Left lung (tissue), 14 donors: ENCODE measurements at places on chromosomes 2 and 18. TPM values are rescaled to one million over a fixed set of nuclear protein-coding genes. Genes with fewer than 3 reads are reported as not detected.

DNA sequence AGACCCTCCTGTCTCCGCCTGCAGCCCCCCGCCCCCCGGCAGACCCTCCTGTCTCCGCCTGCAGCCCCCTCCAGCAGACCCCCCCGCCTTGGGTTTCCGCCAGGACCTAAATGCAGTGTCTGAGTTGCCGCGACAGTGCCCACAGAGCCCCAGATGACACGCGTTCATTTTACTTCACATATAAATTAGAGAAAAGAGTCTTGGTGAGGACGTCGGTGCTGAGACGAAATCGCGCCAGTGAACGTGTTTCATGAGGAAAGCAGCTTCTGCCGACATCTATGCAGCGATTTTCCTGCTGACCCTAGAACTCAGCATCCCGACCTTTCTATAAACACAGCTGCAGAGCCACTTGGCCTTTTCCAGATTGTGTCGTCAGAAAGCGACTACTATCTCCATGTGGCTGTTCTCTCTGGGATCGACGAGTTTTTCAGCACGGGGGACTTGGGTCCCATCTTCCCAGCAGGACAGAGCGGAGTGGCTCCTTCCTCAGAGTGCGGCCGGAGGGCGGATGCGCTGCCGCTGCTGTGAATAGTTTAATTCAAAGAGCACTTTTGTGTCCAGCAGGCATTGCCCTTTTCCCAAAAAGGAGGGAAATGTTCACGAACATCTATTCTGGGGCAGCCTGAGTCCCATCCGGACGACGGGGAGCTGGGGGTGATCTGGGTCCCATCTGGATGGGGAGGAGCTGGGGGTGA is 136.7 kb downstream of the NFATC1 start:
- H3K36me3 ChIP-seq = peaks cover 5% of the 10 kb centered on the region
- no peaks in the 10 kb centered on the region for H3K4me1 ChIP-seq
- no peak overlapping the region for H3K27ac ChIP-seq
- no peak overlapping the region for H3K4me3 ChIP-seq
- DNase-seq = no peak

GRCh38 chr18:79888016-79888415 is 63.4 kb downstream of the SLC66A2 start:
- peaks cover 8% of the 10 kb centered on the region for H3K27me3 ChIP-seq
- DNase-seq = peak; percentile 74
- no peaks in the 10 kb centered on the region for H3K36me3 ChIP-seq

The EML6 gene
- 1.2 TPM for polyA plus RNA-seq

DNA sequence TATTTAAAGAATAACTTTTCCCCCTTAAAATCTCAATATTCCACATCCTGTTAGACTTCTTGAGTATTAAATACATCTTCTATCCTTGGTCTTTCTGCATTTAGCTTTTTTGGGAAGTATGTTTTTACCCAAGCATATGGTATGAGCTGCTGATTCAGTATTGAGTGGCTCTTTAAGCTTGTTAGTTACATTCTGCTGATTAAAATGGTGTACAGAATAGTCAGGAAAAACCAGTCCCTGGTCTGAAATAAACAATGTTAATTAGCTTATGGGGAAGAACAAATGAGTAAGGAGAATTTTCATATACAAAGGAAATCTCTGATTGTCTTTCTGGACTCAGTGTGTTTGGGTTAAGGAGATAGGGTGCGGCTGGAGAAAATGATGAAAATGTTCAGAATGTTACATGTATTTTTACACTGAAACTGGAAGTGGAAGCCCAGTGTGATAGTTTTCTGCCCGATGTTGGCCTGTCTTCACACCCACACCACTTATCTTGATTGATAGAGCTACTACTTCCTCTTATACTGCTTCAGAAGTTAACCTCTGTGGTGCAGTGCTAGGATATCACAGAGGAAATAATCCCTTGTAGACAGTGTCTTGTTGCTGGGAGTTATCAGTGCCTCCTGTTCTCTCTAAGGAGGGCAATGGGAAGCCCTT is 84.0 kb downstream of the MSH2 start:
- no peak for DNase-seq
- H3K36me3 ChIP-seq = peaks cover 8% of the 10 kb centered on the region
- peaks cover 7% of the 10 kb centered on the region for H3K4me1 ChIP-seq
- no peak overlapping the region for H3K4me3 ChIP-seq
- no peak overlapping the region for H3K27ac ChIP-seq

The TGOLN2 gene
- polyA plus RNA-seq = 90.3 TPM

The ONECUT2 gene
- 0.13 TPM for polyA plus RNA-seq

The CTLA4 gene
- polyA plus RNA-seq = 0.34 TPM

DNA sequence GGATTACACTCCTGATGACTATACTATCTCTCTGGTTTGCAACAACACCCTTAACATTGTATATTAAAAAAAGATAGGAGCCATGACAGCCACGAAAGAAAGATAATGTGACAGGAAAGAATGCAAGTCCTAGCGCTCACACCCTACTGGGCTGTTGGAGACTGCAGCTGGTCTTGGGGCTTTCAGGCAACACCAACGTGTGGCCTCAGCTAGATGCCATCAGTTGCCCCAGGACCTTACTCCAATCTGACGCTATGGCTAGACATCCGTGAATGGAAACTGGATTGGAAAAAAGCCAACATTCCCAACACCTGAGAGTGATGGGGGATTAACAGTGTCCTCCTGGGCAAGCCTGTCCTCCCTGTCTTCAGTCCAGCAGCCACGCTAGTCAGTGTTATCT is 357.4 kb upstream of the GULP1 start:
- no peaks in the 10 kb centered on the region for H3K36me3 ChIP-seq
- H3K27ac ChIP-seq = no peak overlapping the region
- H3K4me1 ChIP-seq = no peaks in the 10 kb centered on the region
- no peak for DNase-seq
- H3K27me3 ChIP-seq = no peaks in the 10 kb centered on the region
- no peak overlapping the region for H3K4me3 ChIP-seq

DNA sequence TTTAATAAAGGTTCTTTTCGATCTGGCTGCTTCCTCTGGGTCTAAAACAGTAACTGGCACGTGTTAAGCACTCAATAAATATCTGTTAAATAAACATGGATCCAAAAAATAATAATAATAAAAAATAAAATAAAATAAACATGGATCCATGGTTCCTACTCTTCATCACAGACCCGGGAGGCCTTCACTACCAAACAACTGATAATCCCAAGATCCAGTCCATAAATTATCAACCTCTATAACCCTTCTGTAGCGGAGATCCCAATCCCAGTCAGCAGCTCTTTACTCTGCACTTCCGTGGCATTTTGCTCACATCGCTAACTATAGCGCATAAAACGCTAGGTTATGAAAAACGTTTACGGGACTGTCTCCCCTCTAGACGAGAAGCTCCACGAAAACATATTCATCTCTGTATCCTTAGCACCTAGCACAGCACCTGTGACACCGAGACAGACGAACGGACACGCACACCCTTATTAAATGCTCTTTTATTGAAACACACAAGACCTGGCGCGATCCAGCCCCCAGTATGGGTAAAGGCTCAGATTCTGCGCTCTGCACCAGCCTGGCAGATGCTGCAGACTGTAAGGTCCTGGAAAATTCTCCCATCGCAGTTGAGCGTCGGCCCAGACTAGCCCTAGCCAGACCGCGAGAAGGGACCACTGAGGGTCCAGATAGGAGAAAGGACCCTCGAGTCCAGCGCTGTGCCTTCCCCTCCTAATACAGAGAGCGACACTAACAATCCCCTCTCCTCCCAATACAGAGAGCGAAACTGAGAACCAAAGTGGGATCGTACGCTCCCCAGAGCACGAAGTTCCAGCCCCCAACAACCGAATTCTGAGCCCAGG is 770 bp downstream of the NBAS start:
- H3K4me3 ChIP-seq = peak overlapping the region; percentile 62
- peak; percentile 33 for DNase-seq
- H3K27ac ChIP-seq = peak overlapping the region; percentile 83
- peaks cover 5% of the 10 kb centered on the region for H3K36me3 ChIP-seq

DNA sequence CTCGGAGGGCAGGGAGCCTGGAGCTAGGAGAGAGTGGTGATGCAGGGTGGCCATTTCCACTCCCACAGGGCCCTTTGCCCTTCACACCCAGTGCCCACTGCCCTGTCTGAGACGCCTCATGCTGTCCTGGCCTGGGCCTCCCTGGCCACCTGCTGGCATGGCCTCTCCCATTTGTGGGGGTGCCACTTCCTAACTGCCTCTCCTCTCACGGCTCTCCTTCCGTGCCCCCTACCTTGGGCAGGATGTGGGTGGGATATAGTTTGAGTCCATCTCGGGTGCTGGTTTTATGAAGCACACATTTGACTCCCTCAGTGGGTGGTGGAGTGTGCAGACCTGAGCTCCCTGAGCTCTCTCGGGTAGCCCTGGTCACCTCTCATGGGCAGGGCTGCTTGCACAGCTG is 46.0 kb downstream of the DGKD start:
- H3K4me3 ChIP-seq = no peak overlapping the region
- H3K4me1 ChIP-seq = no peaks in the 10 kb centered on the region
- no peak for DNase-seq
- no peak overlapping the region for H3K27ac ChIP-seq

- H3K4me3 ChIP-seq = no peak overlapping the region
- no peaks in the 10 kb centered on the region for H3K36me3 ChIP-seq
- no peak for DNase-seq
- H3K4me1 ChIP-seq = no peaks in the 10 kb centered on the region
These were observed 216.1 kb upstream of the FSIP2 start for GRCh38 chr2:185522472-185522871.

The TUBB8B gene
- 1.1 TPM for polyA plus RNA-seq

The C2orf74 gene
- polyA plus RNA-seq = 24.5 TPM

GRCh38 chr2:236175548-236176150 is 7.5 kb upstream of the GBX2 start:
- H3K4me1 ChIP-seq = peaks cover 7% of the 10 kb centered on the region
- H3K4me3 ChIP-seq = no peak overlapping the region
- DNase-seq = no peak
- peaks cover 98% of the 10 kb centered on the region for H3K27me3 ChIP-seq
- no peaks in the 10 kb centered on the region for H3K36me3 ChIP-seq

DNA sequence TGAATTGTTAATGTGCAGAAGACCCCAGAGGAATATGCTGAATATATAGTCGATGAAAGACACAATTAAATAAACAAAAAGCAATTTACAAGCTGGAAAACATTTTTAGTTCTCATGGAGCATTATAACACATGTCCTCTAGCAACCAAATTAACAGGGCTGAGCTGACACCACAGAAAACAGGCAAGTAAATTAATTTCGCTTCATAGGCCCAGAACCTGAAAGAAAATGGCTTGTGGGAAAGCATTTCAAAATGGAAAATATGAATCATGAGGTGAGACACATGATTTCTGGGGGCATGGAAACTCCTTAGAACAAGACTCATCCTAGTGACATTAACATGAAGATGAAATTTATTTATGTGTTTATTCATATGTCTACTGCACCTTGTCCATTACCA is 25.0 kb upstream of the RNF152 start:
- no peak for DNase-seq
- H3K4me1 ChIP-seq = no peaks in the 10 kb centered on the region
- no peaks in the 10 kb centered on the region for H3K36me3 ChIP-seq
- no peaks in the 10 kb centered on the region for H3K27me3 ChIP-seq

DNA sequence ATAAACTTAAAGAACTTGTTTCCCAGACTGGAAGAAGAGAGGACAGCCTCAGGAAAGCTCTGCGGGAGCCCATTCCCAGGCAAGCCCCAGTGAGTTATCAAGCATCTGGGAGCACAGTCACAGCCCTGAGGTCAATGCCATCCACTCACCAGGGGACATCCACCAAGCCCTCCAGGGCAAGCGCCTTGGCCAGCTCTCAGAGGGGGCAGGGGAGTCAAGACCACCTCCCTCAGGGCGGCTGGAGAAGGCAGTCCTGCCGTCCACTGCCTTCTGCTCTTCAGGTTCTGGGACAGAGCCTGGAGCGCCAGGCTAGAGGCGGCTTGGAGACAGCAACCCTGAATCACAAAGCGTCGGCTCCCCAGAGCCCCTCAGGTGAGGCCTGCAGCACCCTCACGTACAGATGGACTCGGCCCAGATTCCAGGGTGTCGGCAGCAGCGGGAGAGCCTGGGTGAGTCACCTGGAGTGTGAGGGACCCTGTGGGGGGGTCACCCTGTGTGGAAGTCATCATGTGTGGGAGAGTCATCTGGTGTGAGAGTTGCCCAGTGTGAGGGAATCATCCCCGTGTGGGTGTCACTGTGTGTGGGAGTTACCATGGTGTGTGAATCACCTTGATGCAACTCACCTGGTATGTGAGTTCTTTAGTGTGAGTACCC is 100.9 kb upstream of the TEX51 start:
- H3K36me3 ChIP-seq = no peaks in the 10 kb centered on the region
- H3K4me3 ChIP-seq = no peak overlapping the region
- H3K4me1 ChIP-seq = no peaks in the 10 kb centered on the region
- no peak overlapping the region for H3K27ac ChIP-seq

DNA sequence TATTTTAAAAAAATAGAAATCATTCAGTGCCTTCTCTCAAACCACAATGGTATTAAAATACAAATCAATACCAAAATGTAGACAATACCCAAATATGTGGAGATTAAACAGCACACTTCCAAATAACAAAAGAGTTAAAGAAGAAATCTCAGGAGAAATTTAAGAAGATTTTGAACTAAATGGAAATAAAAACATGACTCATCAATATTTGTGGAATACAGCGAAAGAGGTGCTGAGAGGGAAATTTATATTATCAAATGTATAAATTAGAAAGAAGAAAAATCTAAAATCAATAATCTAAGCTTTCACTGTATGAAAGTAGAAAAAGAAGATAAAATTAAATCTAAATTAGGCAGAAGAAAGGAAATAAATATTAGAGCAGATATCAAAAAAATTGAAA is 233.1 kb downstream of the RPIA start:
- H3K4me3 ChIP-seq = no peak overlapping the region
- H3K4me1 ChIP-seq = no peaks in the 10 kb centered on the region
- no peaks in the 10 kb centered on the region for H3K27me3 ChIP-seq
- H3K27ac ChIP-seq = no peak overlapping the region
- no peak for DNase-seq

The GALNT3 gene
- 31.2 TPM for polyA plus RNA-seq

- no peak for DNase-seq
- H3K36me3 ChIP-seq = no peaks in the 10 kb centered on the region
- no peak overlapping the region for H3K4me3 ChIP-seq
- H3K27ac ChIP-seq = no peak overlapping the region
These were observed 155.3 kb downstream of the PRKCE start for GRCh38 chr2:45806563-45807358.

- H3K4me1 ChIP-seq = no peaks in the 10 kb centered on the region
- H3K4me3 ChIP-seq = no peak overlapping the region
- no peak overlapping the region for H3K27ac ChIP-seq
- no peak for DNase-seq
- no peaks in the 10 kb centered on the region for H3K36me3 ChIP-seq
- no peaks in the 10 kb centered on the region for H3K27me3 ChIP-seq
These were observed 113.3 kb downstream of the POLE4 start for GRCh38 chr2:75071766-75072165.

- no peak overlapping the region for H3K4me3 ChIP-seq
- H3K4me1 ChIP-seq = no peaks in the 10 kb centered on the region
- H3K27ac ChIP-seq = no peak overlapping the region
- no peak for DNase-seq
- H3K36me3 ChIP-seq = no peaks in the 10 kb centered on the region
- no peaks in the 10 kb centered on the region for H3K27me3 ChIP-seq
These were observed 283.3 kb downstream of the STK39 start for GRCh38 chr2:167963899-167964649.

- H3K27ac ChIP-seq = no peak overlapping the region
- no peaks in the 10 kb centered on the region for H3K4me1 ChIP-seq
- no peaks in the 10 kb centered on the region for H3K36me3 ChIP-seq
These were observed 14.1 kb upstream of the MEX3C start for GRCh38 chr18:51211552-51211951.

GRCh38 chr2:8547284-8548064 is 134.4 kb upstream of the ID2 start:
- peak overlapping the region; percentile 88 for H3K27ac ChIP-seq
- DNase-seq = no peak
- peaks cover 49% of the 10 kb centered on the region for H3K4me1 ChIP-seq
- H3K4me3 ChIP-seq = no peak overlapping the region
- H3K27me3 ChIP-seq = no peaks in the 10 kb centered on the region
